Peyer's patch (tissue), 4 donors: ENCODE measurements at places on chromosomes 7 and 10. TPM values are rescaled to one million over a fixed set of nuclear protein-coding genes. Genes with fewer than 3 reads are reported as not detected.

ZNF479 gene
- not detected for total RNA-seq

OR6B1 gene
- not detected for total RNA-seq

SLC25A40 gene
- 23.1 TPM for total RNA-seq

TMEM213 gene
- not detected for total RNA-seq

PLEKHA8 gene
- total RNA-seq: 18.0 TPM
